ENCODE measurements at places on chromosomes 16 and 17.
A peak's percentile ranks its signal among the peaks of the same experiment; 100 is the strongest.

DNA sequence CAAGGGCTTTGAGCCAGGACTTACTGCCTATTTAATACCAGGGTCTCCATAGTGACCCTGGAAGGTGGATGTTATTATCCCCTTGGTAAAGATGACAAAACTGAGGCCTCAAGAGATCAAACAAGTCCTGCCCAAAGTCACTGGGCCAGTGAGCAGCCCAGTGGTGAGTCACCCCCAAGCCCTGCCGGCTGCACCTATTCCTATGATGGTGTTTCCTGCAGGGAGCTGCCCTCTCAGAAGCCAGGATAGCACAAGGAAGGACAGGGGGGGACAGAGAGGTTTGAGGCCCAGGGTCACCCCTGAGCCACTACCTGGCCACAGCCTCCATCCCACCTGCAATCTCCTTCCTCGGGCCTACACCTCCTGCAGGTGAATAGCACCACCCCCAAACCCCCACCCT lies 90.9 kb downstream of the SDK2 start:
- no peak for DNase-seq

DNA sequence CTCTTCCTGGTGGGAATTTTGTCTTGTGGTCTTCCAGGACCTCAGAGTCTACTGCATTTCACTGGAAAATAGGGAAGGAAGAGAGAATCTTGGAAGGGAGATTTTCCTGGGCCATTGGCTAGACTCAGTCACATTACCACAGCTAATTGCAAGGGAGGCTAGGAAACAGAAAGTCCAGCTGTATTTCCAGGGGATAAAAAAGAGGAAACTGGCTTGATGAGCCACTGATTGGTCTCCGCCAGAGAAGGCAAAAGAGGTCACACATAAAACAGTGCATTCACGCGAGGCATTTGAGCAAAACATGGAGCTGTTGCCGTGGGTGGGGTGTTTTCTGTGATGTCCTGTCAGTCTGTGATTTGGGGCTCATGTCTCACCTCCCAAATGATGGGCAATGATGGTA lies 345.3 kb downstream of the FOXL1 start:
- no peak for DNase-seq

GRCh38 chr17:80492343-80493136 lies 16.1 kb upstream of the NPTX1 start:
- DNase-seq: no peak

DNA sequence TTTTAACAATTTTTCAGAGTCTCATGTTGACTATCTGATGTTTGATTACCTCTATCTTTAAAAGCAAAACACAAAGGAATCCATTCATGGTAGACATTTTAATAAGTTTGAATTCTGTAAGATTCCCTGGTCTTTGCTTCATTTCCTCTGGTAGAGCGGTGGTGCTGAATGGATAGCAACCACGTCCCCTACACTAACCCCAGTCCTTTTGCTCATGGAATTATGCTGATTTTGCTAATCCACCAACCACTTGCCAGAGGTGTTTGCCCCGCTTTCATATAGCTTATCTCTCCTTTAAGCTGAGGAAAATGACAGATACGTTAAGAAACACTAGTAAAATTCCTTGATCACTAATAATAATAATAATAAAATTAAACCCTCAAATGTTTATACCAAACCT lies 9.5 kb downstream of the KCNJ16 start:
- no peak for DNase-seq

- DNase-seq: no peak
Observed at GRCh38 chr17:7279448-7279847, 2.1 kb upstream of the SLC2A4 start.

DNA sequence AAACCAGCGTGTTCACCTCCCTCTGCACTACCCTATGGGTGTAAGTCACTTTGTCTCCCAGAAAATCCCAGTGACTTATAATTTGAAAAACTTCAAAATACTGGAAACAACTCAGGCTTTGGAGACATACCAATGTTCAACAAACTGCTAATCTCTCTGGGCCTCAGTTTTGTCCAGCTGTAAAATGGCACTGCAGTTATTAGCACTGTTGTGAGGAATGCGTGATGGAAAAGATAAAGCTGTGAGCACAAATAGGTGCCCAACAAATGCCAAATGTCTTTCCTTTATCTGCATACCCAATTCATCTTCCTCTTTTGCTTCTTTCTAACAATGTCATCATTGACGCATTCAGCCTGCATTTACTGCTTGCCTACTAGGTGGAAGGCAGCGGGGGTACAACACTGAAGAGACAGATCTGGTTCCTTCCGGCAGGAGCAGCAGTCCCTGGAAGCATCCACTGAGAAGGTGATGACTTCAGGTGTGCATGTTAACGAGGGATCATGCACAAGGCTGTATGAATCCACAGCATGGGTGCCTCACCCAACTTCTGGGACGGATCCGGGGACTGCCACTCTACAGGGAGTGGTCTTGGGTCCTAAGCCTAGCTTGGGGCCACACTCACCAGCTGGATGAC lies 63.4 kb downstream of the CYTH1 start:
- DNase-seq: no peak

DNA sequence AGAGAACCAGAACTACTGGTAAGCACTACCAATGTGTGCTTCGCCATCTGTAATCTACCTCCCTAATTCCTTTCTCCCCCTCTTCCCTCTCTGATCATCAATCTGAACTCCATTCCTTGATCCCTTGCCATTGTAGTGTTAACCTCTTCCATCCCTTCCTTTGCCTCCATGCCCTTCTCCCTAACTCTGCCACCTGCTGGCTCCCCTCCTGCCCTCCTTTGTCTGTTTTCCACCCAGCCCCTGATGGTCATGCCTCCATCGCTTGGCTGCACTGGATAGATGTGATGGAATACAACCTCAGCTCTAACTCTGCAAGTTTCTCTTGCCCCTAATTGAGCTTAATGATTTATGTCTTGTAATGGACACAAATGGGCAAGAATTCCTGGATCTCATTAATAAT lies 108.2 kb upstream of the ASIC2 start:
- no peak for DNase-seq

DNA sequence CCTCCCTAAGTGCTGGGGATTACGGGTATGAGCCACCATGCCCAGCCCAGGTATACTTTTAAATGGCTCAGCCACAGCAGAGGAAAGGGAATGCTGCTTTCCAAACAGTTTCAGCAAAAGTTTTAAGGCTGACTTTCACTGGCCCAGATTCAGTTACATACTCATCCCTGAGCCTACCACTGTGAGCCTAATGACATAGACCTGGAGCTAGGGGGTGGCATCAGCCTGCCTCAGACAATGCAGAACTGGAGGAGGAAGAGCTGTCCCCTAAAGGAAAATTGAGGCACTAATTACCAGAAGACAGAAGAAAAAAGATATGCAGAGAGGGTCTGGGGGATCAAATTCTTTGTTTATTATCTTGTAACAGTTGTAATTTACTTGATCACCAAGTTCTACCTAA lies 43.9 kb downstream of the HS3ST4 start:
- DNase-seq: no peak

- no peak for DNase-seq
Observed at GRCh38 chr17:65990593-65990992, 201.3 kb downstream of the CEP112 start.

- no peak for DNase-seq
Observed at GRCh38 chr17:33550261-33550660, 257.2 kb upstream of the ASIC2 start.

DNA sequence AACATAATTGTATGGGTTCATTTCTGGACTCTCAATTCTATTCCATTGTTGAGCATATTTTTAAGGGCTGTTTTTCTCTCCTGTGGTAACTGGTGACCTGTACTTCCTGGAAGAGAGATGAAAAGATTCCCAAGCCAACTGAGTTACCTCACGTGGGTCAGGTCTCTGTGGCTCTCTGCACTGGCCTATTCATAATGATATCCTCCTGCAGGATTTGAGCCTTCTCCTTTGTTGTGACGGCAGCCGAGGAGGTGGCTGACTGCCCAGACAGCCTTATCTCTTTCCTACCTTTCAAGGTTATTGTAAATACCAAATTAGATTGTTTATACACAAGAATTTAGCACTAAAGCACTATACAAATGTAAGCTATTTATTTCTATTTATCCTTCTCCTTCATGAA lies 2.7 kb upstream of the ACE start:
- DNase-seq: no peak

- DNase-seq: no peak
Observed at GRCh38 chr17:36136036-36136435, 32.4 kb downstream of the CCL4 start.

GRCh38 chr16:9666834-9667480 lies 515.3 kb downstream of the GRIN2A start:
- DNase-seq: no peak

GRCh38 chr17:35350493-35350892 lies 22.9 kb downstream of the SLFN11 start:
- DNase-seq: no peak

- no peak for DNase-seq
Observed at GRCh38 chr17:16425202-16425601, 9.8 kb downstream of the TRPV2 start.

DNA sequence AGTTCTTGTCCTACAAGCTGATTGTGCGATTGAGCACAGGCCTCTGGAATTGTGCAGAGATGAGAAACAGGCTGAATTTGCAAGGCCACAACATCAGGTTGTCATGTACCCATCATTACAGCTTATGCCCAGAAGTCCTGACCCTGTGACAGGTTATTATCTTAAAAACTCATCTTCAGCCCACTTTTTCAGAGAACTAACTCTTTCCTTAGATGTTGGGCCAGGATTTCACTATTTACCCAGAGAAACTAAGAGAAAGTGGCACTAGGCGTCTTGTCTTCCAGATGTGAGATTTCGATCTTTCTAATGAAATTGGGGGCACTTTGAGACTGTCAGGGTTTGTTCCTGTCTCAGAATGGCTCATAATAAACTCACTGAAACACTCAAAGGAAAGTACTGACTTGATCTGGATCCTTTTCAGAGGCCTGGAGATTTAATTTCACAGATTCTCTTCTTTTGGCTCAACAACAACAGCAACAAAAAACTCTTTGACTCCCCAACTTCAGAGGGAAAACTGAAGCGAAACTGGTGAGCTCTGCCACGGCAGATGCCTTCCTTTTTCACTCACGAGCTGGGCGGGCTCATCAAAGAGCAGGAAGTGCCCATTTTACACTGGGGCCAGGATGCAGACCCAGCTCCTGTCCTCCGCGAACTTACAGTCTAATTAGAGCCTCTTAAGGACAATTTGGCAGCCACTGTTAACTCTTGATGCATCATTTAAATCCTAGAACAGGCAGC lies 17.7 kb upstream of the SLC12A3 start:
- no peak for DNase-seq

- DNase-seq: no peak
Observed at GRCh38 chr17:49390548-49391324, 23.9 kb downstream of the PHB1 start.

GRCh38 chr16:75311383-75311938 lies 60.0 kb upstream of the BCAR1 start:
- no peak for DNase-seq

GRCh38 chr17:49132699-49133364 lies at the start of gene B4GALNT2:
B4GALNT2 (plus strand) TSS chr17:49132769; CDS start chr17:49132793, 24 bp downstream.
- DNase-seq: no peak

DNA sequence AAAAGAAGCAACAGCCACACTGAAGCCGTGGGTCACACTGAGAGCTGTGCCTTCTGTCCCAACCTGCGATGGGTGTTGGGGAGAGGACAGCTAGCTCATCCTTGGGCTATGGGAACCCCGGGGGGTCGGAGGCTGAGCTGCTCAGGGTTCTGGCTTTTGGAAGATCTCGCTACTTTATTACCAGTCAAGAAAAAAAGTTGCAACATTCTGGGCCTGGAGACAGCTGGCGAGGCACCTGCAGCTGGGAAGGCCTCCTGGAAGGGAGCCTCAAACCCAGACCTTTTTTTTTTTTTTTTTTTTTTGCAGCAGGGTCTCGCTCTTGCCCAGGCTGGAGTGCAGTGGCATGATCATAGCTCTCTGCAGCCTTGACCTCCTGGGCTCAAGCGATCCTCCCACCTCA lies 24.9 kb downstream of the TPSD1 start:
- DNase-seq: no peak

GRCh38 chr16:85523602-85524364 lies 89.3 kb upstream of the GSE1 start:
- DNase-seq: no peak

DNA sequence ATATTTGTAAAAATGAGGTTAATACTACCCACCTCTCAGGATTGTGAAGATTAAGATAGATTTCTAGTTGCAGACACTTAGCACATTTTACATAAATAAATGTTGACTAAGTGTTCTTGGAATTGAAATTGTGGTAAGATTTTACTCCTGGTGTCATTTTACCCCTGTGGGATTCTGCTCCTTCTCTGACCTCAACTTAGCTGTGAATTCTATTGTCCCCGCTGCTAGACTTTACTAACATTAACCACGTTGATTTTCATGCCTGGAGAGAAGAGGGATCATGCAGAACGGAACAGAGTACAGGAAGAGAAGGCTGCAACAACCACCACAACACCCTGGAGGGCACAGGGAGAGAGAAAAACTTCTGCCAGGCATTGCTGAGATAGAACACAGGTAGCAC lies 2.1 kb upstream of the TOM1L1 start:
- no peak for DNase-seq

DNA sequence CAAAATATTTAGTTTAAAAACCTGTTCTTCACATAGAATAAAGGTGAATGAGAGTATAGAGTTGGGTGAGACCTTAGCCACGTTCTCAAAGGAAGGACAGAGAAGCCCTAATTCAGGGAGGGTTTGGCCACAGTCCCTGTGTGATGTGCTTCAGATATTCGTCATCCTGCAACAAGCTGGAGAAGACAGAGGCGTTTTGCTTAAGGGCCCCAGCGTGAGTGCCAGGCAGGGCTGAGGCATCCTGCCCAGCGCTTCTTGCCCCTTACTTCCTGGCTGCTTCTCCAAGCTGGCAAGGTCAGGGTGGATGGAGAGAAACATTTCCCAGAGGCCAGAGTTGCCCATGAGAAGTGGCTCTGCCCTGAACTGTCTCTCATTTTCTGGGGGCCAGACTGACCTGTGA lies 46.9 kb downstream of the AXIN2 start:
- DNase-seq: no peak

- DNase-seq: peak; percentile 49
Observed at GRCh38 chr16:3431779-3432219, 11.5 kb downstream of the ZNF597 start.

GRCh38 chr17:34153991-34154390 lies 101.1 kb upstream of the CCL2 start:
- no peak for DNase-seq

- DNase-seq: peak; percentile 46
Observed at GRCh38 chr16:23803591-23804123, 32.1 kb upstream of the PRKCB start.

GRCh38 chr16:17311333-17312093 lies 159.2 kb downstream of the XYLT1 start:
- no peak for DNase-seq

DNA sequence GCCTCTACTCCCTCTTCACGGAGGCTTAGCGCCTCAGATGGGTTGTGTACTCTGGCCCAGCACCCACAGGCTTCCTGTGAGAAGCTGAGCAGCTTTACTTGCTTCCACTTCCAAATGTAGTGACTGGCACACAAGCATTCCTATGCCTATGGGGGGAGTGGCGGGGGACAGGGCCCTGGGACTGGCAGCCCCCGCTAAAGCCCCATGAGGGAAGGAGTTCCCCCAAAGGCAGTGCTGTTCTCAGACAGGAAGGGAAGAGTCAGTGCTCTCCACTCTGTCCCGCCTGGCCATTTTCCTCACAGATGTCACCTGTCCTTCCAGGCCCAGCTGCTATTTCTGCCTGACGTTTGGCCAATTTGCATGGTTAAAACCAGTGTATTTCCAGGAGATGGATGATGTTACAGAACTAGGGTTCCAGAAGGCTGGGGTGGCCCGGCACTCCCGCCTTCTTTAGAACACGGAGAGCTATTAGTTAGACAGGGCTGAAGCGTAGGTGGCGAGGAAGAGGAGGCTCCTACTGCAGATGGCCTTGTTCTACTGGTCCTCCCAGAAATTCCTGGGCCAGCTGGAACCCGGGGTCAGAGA lies 83.9 kb upstream of the FBXO47 start:
- DNase-seq: no peak

GRCh38 chr17:73142872-73143381 lies 21.9 kb upstream of the SSTR2 start:
- DNase-seq: no peak
